Tracheal epithelial cell (primary cell): ENCODE measurements at places on chromosomes 2 and 18. TPM values are rescaled to one million over a fixed set of nuclear protein-coding genes. Genes with fewer than 3 reads are reported as not detected.

Gene SNORC
- 0.24 and 1.3 TPM in 2 replicates for total RNA-seq

Gene TMEM169
- 0.72 TPM in 1 of 2 replicates, not detected in the other for total RNA-seq

Gene RAB27B
- total RNA-seq: 33.5 and 97.4 TPM in 2 replicates

Gene GALR1
- total RNA-seq: not detected in 2 replicates

Gene NEU2
- not detected in 2 replicates for total RNA-seq
